ENCODE measurements at places on chromosomes 5 and 9.

GRCh38 chr9:35681341-35682002 lies 7.7 kb downstream of the CA9 start:
- DNase-seq: no peak

GRCh38 chr9:77575785-77576184 lies 72.3 kb downstream of the GNA14 start:
- no peak for DNase-seq

DNA sequence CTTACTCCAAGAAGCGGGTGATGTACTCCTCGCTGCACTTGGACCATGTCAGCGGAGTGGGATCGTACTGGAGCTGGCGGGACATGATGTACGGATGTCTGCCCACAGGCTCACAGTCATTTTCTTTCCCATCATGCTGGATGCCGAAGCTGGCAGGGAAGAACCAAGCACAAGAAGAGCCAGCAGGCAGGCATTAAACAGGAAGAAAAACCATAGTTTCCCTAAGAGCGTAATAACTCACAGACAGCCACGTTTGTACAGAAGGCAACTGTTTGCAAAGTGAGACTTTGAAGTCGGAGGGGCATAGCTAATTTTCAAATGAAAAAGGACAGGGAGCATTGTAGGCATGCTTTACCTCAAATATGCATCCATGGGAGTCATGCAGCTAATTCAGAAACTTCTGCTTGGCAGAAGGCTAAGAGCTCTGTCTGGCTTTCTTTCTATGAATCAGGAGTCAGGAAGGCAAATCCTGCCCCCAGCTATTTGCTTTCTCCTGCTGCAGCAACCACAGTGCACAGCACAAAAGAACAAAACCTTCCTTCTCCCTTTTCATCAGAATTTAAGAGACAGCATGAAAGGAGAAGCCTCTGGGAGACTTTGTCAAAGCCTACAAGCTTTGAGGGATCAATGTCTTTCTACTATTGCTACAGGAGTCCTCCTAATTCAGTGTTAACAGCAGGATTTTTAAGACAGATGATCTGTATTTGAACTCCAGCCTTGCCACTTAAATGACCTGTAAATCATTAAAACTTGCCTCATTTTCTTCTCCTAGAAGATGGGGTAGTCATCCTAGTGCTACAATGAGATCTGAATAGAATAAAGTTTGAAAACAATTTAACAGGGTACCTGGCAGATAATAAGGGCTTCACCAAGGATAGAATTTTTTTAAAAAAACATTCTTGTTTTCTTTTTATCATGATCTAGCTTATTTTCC lies 209.1 kb downstream of the TARS1 start:
- DNase-seq: no peak

DNA sequence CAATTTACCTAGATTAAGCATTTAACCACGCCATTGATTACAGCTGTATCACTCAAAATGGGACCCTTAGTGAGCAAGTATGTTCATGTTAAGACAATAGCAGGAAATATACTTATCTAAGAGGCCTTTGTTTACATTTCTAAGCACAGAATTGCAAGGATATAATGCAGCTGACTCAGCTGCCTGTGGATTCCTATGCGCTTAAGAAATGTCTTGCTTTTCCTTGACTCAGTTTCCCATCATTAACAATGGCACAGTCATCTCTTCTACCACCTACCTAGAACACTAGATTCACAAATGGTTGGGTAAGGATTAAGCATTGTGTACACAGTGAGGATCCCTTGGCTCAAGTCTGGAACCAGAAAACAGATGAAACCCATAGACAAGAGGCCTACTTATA lies 163.8 kb downstream of the TSSK1B start:
- DNase-seq: no peak

- DNase-seq: no peak
Measured at GRCh38 chr9:135796784-135797485, 95.0 kb downstream of the KCNT1 start.

DNA sequence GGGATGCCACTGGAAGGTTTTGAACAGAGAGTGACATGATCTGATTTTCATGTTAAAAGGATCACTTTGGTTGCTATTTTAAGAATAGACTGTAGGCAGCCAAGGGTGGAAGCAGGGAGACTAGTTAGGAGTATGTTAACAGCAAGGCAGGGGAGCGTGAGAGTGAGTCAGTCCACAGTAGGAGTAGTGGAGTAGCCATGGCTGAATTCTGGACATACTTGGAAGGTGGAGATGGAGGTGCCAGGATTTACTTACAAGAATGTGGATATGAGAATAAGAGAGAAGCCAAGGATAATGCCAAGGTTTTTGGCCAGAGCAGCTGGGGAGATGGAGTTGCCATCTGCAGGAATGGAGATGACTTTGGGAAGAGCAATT lies 118.8 kb downstream of the GALNT10 start:
- DNase-seq: no peak

All from stimulated activated CD4-positive, alpha-beta T cell treated with anti-CD3 and anti-CD28 coated beads, Interleukin-4, amount 100 ng/mL, for 1 hour (primary cell).